Right lung (tissue), 10 donors: ENCODE measurements at places on chromosomes 4 and X. TPM values are rescaled to one million over a fixed set of nuclear protein-coding genes. Genes with fewer than 3 reads are reported as not detected.

DNA sequence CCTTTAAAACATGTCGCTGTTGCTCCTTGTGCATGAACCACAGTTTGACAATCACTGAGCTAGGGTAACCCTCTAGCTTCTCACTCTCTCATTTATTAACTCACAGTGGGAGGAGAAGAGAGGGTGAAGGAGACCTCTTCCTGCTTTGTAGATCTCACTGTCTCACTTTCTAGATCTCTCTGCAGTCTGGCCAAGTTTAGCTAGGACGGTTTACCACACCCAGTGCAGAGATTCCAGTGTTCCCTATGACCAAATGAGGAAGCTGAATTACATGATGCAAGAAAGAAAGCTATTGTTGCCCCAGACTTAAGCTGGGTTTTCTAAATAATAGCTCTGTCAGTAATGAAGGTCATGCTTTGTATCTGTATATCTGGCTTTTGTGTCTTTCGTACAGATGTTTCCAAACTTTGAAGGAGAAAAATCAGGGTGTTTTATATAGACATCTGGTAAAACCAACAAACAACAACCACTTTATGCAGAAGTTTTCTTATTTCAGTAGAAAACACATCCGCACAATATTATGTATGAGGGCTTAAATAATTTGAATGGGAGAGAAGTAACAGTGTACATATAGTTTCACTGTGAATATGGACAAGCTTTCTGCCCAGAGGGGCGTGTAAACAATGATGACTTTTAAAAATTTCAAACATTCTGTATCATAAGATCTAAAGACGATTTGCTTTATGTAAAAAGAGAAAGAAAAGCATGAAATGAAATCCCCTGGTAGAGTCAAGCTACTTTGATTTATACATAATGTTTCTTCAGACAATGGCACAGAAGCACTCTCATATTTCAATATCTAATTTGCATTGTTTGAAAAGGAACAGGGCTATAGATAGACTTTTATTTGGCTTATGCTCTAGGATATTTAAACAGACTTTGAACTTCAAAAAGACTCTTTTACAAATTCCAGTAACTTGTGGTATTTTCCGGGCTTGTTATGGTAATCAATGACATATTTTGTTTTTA, 582.3 kb downstream of the FSTL5 start:
- no peak for DNase-seq

Gene EXOC1L
- not detected for polyA plus RNA-seq

Gene ERAS
- not detected for polyA plus RNA-seq

DNA sequence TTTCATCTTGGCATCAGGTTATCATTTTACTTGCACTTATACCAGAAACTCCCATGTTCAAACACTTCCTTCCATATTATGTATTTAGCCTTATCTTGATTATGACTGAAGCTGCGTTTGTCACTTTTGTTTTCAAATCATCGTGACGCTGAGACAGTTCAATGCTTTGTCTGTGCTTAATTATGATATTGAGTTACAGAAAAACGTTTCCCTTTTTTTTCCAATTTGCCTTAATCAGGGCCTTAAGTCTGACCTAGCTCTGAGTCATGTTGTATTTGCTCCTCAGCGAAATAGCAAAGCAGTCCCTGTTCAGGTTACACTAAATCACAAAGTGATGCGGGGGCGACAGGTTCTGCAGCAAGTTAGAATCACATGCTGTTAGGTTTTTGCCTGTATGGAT, 254.7 kb downstream of the AFF2 start:
- no peak for DNase-seq

DNA sequence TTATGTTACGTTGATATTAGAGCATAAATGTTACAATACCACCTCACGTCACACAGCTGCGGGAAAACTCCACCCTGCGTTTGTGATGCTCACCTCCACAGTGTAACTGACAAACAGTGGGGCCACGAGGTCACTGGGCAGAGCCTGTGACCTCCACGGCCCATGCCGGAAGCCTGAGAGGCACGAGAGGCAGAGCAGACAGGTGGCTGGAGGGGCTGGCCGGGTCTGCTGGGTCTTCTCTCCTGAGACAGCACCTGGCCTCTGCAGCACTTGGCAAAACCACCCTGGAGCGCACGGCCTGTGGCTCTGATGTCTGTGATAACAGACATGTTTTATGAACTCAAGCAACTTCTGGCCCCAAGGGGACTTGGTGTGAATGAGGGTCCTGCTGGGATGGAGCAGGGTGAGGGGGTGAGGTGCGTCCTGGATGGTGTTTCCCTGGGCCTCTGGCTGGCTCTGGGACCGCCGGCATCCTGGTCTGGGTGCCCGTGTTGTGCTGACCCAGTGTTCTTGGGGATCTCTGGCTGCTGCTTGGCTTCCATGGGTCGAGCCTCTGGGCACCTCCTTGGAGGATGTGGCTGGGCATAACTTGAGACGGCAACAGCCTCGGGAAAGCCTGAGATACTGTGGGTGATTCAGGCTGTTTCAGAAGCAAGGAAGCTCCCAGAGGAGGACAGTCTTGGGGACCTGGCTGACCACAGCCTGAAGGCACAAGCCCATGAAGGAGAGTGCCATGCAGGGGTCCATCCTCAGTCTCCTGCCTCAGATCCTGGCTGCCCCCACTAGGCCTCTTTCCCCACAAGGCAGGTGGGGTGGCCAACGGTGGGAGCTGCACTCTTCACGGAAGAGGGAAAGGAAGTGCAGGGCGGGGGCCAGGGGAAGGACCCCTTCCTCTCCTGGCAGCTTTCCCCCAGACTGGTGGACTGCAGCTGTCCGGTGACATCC, 19.7 kb downstream of the RNF212 start:
- no peak for DNase-seq

Gene FAM149A
- polyA plus RNA-seq, result 25.9 TPM

- DNase-seq, result no peak
Measured at GRCh38 chr4:186881521-186882220, 158.0 kb upstream of the FAT1 start.

DNA sequence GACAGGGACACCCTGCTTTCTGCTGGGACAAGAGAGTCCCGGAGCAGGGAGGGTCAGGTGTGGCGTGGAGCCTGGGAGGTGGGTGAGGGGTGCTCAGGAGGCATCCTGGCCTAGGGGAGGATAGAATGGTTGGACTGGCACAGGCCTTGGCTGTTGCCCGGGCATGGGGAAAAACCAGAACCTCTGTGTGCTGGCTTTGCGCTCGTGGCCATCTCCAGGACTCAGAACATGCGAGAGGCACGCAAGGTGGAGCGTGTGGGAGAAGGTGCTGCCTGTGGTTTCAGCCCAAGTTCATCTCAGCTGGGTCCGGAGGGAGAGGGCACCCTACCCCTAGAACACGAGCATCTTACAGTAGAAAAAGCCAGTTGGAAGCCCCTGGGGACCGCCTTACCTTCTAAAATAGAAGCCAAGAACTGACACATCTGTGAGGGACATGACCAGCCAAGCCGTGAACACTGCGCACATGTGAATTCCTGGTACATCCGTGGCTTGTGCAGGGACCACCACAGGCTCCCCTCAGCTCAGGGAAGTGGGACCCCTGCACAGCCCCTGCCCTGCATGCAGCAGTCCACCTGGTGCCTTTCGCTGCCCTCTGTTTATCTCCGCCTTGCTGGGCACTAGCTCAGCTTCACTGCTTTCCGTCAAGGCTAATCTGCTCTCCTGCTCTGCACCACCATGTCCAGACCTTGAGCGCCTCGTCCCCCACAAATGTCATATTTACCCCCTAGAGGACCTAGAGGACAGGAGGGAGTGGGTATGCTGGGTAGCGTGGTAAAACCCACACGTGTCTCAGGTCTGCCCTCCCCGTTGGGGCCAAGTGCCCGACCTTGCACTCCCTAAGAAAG, 13.5 kb downstream of the MSANTD1 start:
- no peak for DNase-seq

DNA sequence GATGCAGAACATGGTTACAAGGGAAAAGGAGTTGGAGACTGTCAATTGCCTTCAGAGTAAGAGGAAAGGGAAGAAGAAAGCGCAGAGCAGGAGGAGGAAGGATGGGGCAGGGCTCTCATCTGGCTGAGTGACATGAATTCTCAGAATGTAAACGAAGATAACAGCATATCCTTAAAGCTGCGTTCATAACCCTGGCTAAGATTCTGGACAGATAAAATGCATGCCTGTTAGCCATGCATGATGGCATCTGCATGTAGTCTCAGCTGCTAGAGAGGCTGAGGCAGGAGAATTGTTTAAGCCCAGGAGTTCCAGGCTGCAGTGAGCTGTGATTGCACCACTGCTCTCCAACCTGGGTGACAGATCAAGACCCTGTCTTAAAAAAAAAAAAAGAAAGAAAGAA, 493.5 kb upstream of the PRKX start:
- DNase-seq, result no peak

DNA sequence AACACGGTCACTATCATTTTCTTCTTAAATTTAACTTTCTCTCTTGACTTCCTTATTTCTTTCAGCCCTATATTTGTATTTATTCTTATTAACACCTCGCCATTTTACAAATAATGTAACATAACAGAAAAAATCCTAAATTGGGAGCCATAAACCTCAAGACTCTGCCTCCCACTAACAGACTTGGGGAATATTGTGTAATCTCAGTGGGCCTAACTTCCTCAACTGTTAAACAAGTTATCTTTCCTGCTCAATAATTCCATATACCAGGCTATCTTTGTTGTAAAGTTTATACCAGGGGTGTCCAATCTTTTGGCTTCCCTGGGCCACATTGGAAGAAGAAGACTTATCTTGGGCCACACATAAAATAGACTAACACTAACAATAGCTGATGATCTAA, 26.2 kb downstream of the PRSS12 start:
- no peak for DNase-seq

GRCh38 chrX:149504226-149504914, 736 bp downstream of the IDS start:
- no peak for DNase-seq

DNA sequence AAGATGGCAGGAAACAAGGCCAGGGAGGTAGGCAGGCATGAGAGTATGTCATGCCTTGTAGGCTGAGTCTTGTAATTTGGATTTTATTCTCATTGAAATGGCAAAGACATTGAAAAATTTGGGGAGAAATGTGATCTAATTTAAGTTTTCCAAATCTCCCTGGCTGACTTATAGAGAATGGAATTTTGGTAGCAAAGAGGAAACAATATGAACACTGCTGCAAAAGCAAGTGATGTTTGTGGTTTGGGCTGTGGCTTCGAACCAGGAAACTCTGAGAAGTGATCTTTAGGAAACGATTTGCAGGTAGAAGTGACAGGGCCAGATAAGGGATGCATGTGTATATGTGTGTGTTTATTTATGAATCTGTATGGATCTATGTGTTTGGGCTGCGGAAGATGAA, 35.6 kb downstream of the ARSJ start:
- no peak for DNase-seq

DNA sequence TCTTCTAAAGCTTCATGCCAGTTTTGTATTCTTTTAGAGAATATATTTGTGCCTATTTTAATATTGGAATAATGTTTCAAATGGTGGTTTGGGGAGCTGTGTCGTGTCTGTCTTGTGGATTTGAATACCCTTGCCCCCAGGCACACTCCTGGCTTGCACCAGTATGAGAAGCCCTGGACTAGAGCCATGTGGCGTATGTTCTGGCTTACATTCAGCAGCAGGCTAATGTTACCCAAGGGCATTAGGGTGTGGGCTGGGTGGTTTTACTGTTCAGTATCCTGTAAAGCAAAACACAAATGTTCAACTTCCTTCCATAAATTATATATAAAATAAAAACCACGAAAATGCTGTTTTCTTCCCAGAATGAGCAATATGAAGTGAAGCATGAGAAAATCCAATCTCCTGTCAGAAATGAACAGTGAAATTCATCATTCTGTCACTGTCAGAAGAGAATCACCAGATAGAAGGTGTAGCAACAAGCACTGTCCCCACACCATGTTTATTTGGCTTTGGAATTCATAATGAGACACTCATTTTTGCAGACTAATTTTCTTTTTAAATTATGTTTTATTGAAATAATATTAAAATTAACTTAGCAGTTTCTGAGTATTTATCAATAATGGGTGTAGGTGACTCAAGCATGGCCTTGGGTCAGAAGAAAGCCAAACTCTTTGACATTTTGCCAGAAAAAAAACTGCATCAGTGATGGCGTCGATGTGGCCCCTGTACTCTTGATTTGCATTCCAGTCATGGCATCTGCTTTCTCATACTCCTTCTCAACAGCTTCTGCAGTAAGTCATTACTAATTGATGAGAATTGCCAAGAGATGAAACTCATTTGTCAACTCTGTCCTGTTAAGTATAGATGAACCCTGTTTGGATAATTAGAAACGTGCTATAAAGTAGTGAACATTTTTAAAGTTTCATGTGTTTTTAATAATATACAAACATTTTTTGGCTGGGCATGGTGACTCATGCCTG, 43.8 kb downstream of the WWC2 start:
- DNase-seq, result no peak

DNA sequence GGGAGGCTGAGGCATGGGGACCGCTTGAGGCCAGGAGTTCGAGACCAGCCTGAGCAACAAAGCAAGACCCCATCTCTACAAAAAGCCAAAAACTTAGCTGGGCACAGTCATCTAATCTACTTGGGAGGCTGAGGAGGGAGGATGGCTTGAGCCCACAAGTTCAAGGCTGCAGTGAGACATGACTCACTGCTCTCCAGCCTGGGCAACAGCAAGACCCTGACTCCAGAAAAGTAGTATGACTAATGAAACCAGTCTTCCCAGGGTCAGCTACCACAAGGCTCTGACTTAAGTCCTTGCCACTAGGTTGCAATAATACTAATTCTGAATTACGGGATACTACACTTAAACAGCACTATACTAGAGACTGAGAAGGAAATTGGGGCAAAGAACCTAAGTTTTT, 33.1 kb downstream of the ERVMER34-1 start:
- DNase-seq, result no peak

Gene GPR34
- polyA plus RNA-seq, result 9.1 TPM

DNA sequence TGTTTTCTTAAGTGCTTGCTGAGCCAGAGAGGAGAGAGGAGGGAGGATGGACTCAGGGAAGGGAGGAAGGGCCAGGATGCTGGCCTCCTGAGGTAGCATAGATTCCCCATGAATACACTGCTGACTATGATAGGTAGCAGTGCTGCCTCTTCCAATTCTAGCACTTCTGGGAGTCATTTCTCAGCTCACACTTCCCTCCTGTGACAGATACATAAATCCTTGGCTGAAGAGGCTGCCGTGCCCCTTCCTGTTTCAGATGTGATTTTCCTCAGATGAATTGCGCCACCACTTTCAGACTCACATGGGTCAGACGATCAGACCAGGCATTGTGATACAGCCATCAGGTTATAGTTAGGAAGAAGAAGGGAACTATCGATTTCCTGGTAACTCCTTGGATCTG, 22.4 kb downstream of the TSC22D3 start:
- no peak for DNase-seq

DNA sequence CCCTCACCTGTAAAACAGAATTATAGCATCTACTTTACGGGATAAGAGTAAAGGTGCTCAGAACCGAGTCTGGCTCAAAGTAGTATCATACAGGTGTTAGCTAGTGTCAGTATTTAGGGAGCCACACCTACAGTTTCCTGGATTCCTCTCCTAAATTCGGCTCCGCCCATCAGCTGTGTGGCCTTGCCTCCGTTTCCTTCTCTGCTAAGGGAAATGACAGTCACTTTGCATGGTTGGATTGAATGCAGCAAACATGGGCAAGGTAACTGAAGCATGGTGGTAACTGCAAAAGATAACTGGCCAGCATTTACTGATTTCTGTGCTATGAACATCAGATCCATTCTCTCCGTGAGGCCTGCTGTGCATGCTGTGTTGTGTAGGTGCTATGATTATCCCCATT, 2.8 kb downstream of the PPP1R3F start:
- no peak for DNase-seq

Gene TREX2
- polyA plus RNA-seq, result 1.2 TPM

GRCh38 chr4:127586922-127587571, 45.7 kb upstream of the INTU start:
- no peak for DNase-seq

- DNase-seq, result no peak
Measured at GRCh38 chr4:126779436-126780166, 853.2 kb upstream of the INTU start.
